ENCODE measurements at places on chromosomes 7 and 10. TPM values are rescaled to one million over a fixed set of nuclear protein-coding genes. Genes with fewer than 3 reads are reported as not detected.

GRCh38 chr10:51705774-51706173 lies 6.4 kb upstream of the CSTF2T start:
- DNase-seq = no peak

GRCh38 chr10:81792729-81793128 lies 82.3 kb upstream of the NRG3 start:
- no peak for DNase-seq

GRCh38 chr7:22238354-22239311 lies 118.3 kb downstream of the RAPGEF5 start:
- no peak for DNase-seq

The SLC16A9 gene
- 0.55 TPM for total RNA-seq

The KNDC1 gene
- total RNA-seq = 1.9 TPM

The INSYN2A gene
- total RNA-seq = 1.1 TPM

All from sigmoid colon (tissue), 7 donors.